Nucleus accumbens (tissue), 56 donors: ENCODE measurements at places on chromosomes 13 and 19.
A peak's percentile ranks its signal among the peaks of the same experiment; 100 is the strongest.

- DNase-seq: no peak
Observed at GRCh38 chr19:10245189-10245939, 6.7 kb upstream of the MRPL4 start.

DNA sequence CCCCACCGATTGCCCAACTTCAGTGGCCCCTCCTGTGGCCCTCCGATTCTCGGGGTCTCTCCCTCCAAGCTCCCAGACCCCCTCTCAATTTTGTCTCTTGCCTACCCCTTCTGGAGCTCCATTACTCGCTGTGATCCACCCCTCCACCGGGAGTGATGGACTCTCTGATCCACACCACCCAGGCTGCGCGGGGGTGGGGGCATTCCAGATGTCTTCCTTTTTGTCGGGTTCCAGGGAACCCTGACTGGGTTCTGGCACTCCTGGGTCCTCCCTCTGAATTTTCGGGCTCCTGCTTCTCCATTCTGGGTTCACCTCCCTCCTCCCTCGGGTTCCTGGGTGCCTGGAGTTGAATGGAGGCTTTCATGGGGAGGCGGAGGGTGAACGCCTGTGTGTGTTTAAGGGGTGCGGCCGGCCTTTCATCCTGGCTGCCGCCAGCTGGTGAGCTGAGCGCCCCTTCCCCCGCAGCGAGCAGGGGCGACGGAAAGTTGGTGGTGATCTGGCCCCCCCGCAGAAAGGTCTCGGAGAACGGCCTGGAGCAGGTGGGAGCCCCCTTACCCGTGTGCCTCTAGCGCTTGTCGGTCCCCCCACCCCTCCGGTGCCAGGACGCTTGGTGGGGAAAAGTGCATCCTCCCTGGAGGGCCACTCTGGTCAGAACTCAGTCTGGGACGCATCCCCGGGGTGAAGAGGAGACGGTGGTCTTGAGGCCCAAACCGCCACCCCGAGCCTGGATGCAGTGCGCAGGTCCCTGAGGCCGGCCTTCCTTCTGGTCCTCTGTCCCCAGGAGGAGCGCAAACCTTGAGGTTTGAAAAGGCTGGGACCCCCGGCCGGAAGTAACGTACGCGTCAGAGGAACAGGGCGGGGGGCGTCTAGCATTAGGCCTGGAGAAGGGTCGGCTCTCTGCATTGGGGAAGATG is 1.6 kb downstream of the MISP3 start:
- DNase-seq: peak; percentile 33

- no peak for DNase-seq
Observed at GRCh38 chr13:100951016-100951415, 276.4 kb upstream of the TMTC4 start.

DNA sequence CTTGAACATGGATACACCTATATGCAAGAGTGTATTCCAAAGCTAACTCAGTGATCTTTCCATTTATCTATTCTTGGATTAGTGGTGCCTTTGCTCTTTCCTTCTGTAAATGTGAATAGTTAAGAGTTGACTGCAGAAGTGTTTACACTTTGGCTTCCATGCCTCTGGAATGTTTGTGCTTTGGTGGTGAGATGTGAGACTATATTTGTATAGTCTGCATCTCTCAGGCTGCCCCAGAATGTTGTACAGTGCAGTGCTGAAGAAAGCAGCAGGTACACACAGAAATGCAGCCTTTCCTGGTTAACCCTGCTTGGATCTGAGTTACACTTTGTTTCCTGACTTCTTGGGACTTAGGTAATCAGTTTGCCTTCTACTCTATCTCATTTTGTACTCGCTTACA is 90.2 kb downstream of the DNAJC15 start:
- DNase-seq: no peak

DNA sequence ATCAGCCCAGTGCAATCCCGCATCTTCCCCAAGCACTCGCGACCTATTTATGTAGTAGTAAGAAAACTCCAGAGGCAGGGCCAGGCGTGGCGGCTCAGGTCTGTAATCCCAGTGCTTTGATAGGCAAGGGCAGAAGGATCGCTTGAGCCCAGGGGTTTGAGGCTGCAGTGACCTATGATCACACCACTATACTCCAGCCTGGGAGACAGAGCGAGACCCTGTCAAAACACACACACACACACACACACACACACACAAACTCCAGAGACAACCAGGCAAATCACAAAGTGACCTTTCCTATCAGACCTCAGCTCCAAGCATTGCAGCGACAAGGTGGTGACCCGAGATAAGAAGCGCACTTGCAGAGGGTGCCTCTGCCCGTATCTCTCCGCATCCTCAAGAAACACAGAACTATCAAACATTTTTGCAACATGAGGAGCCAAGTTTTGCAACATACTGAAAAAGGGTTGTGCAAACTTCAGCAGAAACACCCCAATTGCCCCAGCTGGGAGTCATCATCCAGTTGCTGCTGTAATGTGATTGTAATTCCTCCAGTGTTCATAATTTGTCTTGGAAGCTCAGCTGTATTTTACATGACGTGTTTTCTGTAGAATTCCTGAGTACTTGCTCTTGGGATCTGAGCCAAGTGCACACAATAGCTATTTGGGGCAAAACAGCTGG is 8.7 kb upstream of the KLF2 start:
- no peak for DNase-seq

DNA sequence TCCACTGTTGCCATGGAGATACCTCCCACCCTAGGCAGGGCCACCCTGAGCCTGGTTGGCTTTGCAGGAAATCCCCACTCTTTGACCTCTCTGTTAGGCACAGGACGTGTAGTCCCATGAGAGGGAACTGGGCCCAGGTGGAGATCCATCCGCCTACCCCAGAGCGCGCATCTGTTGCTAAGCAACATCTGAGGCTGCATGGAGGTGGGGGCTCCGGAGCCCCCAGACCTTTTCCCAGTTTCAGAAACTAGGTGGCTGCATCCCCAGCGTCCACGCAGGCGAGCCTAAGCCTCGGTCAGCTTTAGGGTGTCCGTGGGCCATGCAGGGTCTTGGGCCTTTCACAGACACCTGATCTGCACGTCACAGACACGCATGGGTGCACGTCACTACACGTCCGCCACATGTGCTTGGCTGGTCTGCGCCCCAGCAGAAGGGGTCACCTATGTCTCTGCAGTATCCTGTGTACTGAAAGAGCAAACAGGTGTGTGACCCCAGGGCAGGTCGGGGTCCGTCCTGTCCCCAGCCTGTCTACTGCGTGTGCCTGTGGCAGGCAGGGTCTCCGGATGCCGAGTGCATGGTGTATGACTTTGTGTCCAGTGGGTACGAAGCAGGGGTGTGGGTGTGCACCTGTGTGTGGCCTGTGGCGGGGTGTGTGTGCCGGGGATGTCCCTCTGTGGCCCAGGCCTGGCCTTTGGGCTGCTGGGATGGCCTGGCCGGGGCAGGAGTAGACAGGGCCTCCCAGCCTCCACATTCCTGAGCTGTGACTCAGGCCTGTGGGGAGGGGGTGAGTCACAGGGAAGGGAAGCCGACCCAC is 4.1 kb upstream of the CIRBP start:
- DNase-seq: no peak

- DNase-seq: no peak
Observed at GRCh38 chr13:46775385-46776107, 21.4 kb downstream of the ESD start.
